GM12864 (cell line): ENCODE measurements at places on chromosomes 2 and 18.

DNA sequence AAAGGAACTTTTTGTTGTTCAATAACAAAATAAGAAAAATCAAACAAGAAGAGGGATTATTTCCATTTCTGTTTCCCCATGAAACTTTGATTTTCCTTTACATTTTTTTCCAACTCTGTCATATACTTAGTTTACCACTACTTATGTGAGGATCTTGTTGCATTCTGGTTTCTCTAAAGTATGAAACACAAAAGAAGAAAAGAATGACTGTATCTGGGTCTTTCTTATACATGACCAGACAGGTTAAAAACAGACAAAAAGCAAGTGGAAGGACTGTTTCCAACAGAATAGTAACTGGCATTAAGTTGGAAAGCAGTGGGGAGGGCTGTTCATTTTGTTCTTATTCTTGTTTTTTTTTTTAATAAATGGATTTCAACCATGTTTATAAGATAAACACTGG lies 1207.8 kb upstream of the FAM98A start:
- DNase-seq = no peak

GRCh38 chr2:25105336-25106085 lies 62.9 kb downstream of the POMC start:
- DNase-seq = no peak

DNA sequence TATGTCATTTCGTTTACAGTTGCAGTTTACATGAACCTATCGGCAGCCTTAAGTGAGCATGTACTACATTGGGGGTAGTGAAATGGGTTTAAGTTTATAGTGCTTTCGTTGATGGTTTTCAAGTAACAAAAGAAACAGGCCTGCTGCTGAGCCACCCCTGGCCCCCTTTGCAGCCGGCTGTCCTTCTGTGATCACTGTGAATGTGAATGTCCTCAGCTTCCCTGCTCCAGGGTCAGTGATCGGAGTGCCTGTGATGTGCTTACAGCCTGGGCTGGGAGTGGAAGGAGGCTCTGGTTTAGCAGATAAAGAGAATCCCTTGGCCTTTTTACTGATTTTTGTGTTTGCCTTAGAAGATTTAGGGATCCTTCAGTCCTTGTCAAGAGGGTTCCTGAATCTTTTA lies 154.2 kb downstream of the FAM210A start:
- no peak for DNase-seq

DNA sequence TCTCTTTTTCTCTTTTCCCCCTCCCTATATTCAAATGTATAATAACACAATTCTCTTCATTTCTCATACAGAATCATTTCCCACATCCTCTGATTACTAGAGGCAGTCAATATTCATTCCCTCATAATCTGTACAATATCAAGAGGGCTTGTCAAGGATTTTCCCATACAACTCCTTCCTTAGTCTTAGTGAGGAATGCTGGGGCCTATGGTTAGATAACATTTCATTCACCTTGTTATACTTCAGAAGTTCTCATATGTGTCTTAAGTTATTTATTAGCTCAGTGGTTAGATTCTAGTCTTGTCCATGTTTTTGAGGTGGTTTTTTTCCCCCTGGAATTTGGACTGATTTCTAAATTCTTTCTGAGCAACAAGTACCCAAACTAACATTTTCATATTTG lies 289.5 kb downstream of the PDE11A start:
- DNase-seq = no peak

- DNase-seq = no peak
Measured at GRCh38 chr2:214730800-214731407, 78.6 kb downstream of the BARD1 start.

DNA sequence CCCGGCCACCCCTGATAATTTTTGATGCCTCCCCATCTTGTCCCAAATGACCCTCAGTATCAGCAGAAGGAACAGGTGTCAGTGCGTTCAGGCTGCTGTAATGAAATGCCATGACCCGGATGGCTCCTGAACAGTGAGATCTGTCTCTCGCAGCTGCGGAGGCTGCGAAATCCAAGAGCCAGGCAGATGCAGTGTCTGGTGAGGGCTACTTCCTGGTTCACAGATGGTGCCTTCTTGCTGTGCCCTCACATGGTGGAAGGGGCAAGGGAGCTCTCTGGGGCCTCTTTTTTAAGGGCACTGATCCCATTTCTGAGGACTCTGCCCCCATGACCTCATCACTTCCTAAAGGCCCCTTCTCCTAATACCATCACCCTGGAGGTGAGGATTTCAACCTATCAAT lies 152.2 kb downstream of the TWIST2 start:
- no peak for DNase-seq

GRCh38 chr2:22788749-22789327 lies 596.1 kb upstream of the KLHL29 start:
- DNase-seq = no peak

DNA sequence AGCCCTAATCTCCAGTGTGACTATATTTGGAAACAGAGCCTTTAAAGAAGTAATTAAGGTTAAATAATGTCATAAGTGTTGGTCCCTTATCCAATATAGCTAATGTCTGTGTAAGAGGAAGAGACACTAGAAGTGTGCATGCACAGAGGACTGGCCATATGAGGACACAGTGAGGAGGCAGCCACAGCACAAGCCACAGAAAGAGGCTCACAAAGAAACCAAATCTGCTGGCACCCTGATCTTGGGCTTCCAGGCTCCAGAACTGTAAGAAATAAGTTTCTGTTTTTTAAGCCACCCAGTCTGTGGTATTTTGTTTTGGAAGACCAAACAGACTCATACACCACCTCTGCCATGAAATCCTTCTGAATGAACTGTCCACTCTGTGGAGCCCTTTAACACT lies 186.4 kb upstream of the SLC39A10 start:
- no peak for DNase-seq

- DNase-seq = no peak
Measured at GRCh38 chr18:62585274-62586150, 62.7 kb downstream of the ZCCHC2 start.

DNA sequence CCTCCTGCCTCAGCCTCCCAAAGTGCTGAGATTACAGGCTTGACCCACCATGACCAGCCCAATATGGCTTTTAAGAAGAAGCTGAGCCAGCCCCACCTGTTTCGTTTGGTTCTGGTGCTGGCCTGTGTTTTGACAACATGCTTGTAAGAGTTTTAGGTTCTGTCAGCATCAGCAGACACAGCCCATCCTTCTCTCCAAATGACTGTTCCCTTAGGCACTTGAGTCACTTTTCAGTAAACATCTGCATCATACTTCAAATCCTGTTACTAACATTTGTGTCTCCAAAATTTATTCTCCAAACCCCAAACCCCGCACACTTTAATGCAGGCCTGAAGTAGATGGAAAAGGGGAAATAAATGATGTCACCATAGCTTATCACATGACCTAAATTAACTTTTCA lies 1118.5 kb downstream of the TSN start:
- DNase-seq = no peak

- DNase-seq = no peak
Measured at GRCh38 chr18:6775237-6775636, 45.7 kb downstream of the ARHGAP28 start.

DNA sequence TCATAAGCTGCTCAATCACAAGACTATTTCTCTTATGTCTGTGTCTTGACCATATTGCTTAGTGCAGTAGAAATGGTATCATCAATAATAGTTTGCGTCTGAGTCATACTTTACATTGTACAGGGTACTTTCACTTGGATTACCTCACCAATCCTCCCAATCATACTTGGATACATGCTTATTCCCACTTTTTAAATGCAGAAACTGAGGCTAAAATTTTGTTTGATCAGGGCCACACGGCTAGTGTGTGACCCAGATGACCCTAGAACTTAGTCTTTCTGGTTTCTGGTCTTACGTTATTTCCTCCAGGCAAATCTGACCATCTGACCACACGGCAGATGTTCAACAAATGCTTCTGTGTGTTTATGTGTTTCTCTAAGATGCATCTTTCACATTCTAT lies 23.8 kb upstream of the CCL20 start:
- DNase-seq = no peak

GRCh38 chr2:233443511-233444183 lies 89.4 kb downstream of the DGKD start:
- peak; percentile 61 for DNase-seq

GRCh38 chr2:155645791-155646190 lies 686.7 kb downstream of the NR4A2 start:
- no peak for DNase-seq

DNA sequence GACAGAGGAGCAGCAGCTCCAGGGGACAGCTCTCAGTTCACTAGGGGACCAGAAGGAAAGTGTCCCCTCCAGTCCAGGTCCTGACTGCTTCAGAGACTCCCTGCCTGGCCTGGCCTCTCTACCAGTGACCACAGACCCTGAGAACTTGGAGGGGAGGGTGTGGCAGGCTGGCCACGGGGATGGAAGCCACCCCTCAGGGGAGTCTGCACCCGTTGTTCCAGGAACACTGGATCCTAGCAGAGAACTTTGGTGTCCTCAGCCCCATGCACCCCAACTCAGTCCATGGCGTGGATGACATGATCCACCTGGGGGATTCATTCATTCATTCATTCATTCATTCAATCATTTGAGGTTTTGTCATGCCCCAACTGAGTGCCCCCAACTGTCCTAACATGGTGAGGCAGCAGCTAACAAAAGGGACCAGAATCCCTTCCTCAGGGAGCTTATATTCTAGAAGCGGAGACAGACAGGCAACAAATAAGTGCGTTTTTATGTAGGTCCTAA lies 31.9 kb downstream of the MYO7B start:
- DNase-seq = no peak

GRCh38 chr18:1559563-1559962 lies 654.9 kb downstream of the ADCYAP1 start:
- DNase-seq = no peak

DNA sequence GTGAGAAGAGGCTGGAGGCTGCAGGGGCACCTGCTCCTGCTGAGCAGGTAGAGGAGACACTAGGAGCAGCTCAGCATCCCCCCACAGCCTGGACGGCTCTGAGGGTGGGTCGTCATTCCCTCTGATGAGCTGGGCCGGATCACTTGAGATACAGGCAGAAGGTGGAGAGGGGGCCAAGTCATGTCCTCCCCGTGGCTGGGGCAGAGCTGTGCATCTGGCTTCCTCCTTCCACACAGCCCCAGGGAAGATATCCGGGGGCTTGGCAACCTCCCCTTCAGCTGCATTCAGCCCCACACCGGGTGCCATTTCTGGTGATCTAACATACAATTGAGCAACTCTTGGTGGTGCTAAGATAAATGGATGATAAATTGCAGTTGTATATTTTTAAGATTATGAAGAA lies 236.9 kb downstream of the LDLRAD4 start:
- no peak for DNase-seq

GRCh38 chr2:181362561-181362960 lies 94.6 kb upstream of the ITGA4 start:
- no peak for DNase-seq

- DNase-seq = no peak
Measured at GRCh38 chr2:198097630-198098029, 293.2 kb downstream of the PLCL1 start.

DNA sequence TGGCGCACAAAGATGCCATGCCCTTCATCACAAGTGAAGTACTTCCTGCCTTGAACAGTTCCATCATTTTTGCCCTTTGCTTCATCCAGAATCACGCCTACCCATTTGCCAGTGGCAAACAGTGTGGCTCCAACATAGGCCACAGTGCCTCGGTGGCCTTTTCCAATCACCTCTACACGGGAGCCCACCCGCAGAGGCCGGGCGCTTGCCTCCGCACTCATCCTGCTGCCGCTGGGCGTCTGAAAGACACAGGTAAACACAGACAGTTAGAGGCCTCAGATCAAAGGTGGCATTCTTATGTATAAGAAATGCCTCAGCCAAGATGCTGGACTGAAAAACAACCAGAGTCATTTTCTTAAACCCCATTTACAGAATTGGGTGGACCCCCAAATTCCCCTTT lies 2.1 kb downstream of the DCTN1 start:
- no peak for DNase-seq

DNA sequence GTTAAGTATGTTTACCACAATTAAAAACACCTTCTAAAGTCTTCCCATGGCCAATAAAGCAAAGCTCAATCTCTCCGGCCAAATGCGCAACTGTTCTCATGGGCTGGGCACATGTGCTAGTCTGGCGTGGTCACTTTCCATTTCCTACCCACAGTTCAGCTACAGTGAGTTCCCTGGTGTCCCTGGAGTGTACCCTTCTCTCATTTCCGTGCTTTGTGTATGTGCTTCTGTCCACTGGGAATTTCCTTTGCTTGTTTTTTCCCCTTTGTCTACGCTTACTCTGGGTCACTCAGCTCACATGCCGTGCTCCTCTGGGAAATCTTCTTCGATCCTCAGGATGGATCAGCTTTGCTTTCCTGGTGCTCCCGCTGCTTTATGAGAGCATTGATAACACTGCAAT lies 69.6 kb upstream of the GYPC start:
- no peak for DNase-seq

- DNase-seq = no peak
Measured at GRCh38 chr2:62604336-62604735, 98.3 kb upstream of the TMEM17 start.

DNA sequence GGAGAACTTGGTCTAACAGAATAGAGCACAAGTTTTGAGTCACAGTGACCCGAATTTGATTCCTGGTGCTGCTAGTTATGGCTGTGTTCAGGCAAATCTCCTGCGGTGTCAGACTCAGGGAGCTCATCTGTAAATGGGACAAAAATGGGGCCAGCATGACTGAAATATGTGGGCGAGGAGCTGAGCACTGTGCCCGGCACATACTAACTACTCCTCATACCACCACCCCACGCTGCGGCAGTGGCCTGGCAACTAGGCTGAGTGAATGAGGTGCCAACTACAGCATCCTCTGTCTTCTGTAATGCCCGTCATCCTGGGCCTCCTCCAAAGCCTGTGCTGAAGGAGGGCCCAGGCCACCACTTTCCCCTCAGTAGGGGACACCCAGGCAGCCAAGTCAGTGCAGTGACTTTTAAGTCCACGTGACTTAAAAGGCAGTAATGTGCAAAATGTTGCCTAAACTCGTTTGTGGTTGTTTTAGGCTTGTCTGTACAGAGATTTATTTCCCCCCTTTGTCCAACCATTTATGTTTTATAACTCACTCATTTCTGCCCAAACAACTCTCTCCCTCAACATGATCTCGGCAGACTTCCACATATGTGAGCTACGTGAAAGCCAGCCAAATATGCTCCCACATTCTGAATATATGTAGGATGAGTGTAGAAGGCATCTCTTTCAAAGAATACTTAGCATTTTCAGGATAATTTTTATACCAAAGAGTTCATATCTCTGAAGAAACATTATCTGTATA lies 773.7 kb downstream of the TSN start:
- no peak for DNase-seq

GRCh38 chr2:190344276-190344827 lies 963 bp downstream of the INPP1 start:
- no peak for DNase-seq
